Ecto neural progenitor cell (in vitro differentiated cells): ENCODE measurements at places on chromosomes 1 and 21.

- DNase-seq: no peak
Measured at GRCh38 chr1:239253032-239253431, 133.3 kb upstream of the CHRM3 start.

- no peak for DNase-seq
Measured at GRCh38 chr1:203223012-203223775, 6.3 kb downstream of the CHIT1 start.

DNA sequence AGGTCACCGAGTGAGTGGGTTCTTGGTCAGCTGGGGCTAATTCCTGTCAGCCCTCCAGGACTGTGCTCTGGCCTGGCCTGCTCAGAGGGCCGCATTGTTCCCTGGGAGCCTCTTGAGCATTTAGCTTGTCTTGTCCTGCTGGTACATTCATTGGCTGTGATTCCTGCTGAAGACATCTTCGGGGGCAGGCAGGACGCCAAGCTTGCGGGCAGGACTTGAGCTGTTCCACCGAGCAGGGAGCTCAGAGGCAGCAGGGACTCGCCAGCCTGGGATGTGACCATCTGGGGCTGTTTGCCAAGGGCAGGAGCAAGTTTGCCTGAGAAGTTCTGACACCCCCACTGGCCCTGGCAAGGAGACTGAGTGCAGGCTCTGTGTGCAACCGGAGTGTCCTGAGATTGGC is 7.0 kb upstream of the SLC26A9 start:
- no peak for DNase-seq

- DNase-seq: no peak
Measured at GRCh38 chr1:116277840-116278540, 95.1 kb upstream of the ATP1A1 start.

DNA sequence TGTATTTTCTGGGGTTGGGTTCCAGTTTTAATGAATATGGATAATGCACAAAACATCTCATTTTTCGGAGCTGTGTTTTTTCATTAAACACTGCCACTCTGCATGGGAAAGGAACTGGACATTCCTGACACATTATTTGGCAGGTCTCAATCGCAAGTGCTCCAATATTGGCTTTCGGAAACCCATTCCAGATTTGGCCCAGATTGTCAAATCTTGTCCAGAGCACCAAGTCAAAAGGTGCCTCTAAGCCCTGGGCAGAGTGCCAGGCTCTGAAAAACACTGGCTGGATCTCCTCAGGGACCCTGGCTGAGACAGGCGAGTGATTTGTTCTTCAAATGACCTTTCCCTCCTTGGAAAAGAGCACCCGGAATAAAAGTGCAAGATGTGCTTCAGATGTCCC is 68.4 kb upstream of the MRPS6 start:
- DNase-seq: no peak

DNA sequence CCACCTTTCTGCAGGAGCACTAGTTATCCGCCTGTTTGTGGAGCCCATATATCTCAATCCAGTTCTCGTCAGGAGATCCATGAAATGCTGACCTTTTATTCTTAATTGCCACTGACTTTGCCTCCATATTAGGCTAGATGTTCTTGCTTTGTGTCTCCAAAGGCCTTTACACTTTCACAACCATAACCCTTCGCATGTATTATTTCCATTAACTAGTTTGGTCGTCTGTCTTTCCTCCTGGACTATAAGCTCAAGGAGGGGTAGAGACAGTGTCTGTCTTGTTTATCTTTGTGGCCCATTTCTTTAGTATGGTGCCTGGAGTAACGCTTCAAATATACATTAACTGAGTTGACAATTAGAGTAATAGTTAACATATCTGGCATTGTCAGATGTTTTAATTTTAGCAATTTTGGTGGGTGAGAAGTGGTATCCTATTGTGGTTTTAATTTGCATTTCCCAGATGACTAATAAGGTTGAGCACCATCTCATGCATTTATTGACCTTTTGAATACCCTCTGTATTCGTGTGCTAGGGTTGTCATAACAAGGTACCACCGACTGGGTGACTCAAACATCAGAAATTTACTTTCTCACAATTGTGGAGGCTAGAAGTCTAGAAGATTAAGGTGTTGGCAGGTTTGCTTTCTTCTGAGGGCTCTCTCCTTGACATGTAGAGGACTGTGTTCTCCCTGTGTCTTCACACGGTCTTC is 21.7 kb upstream of the IL12RB2 start:
- DNase-seq: no peak

- DNase-seq: no peak
Measured at GRCh38 chr21:29078869-29079767, 5.7 kb upstream of the CCT8 start.
